Activated naive CD8-positive, alpha-beta T cell treated with anti-CD3 and anti-CD28 coated beads for 36 hours (primary cell): ENCODE measurements at places on chromosomes 3 and 15.

- no peak for DNase-seq
These were observed 49.8 kb downstream of the PLD1 start for GRCh38 chr3:171760477-171760876.

- no peak for DNase-seq
These were observed 10.6 kb upstream of the TGM5 start for GRCh38 chr15:43277231-43277823.

GRCh38 chr15:58469432-58470353 is 37.9 kb downstream of the LIPC start:
- no peak for DNase-seq

DNA sequence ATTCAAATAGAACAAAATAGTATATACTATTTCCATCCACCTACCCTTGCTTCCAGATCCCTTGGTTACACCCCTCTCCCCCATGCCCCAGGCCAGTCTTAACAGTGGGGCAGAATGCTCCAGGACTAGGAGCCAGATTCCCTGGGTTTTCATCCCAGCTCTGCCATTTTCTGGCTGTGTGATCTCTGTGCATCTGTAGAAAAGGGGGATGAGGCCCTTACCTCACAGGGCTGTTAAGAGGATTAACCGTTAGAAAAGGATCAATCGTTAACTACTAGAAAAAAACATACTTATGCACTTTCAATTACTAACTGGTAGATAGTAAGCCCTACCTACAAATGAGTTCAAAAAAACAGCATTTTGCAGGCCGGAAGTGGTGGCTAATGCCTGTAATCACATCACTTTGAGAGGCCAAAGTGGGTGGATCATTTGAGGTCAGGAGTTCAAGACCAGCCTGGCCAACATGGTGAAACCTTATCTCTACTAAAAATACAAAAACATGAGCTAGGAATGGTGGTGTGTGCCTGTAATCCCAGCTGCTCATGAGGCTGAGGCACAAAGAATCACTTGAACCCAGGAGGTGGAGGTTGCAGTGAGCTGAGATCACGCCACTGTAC is 11.7 kb downstream of the EBLN2 start:
- no peak for DNase-seq

GRCh38 chr3:117625174-117625573 is 915.6 kb downstream of the TUSC7 start:
- DNase-seq: no peak
